ENCODE measurements at places on chromosomes 11 and 22.

GRCh38 chr11:129141748-129142523 lies 50.2 kb downstream of the ARHGAP32 start:
- DNase-seq: no peak

DNA sequence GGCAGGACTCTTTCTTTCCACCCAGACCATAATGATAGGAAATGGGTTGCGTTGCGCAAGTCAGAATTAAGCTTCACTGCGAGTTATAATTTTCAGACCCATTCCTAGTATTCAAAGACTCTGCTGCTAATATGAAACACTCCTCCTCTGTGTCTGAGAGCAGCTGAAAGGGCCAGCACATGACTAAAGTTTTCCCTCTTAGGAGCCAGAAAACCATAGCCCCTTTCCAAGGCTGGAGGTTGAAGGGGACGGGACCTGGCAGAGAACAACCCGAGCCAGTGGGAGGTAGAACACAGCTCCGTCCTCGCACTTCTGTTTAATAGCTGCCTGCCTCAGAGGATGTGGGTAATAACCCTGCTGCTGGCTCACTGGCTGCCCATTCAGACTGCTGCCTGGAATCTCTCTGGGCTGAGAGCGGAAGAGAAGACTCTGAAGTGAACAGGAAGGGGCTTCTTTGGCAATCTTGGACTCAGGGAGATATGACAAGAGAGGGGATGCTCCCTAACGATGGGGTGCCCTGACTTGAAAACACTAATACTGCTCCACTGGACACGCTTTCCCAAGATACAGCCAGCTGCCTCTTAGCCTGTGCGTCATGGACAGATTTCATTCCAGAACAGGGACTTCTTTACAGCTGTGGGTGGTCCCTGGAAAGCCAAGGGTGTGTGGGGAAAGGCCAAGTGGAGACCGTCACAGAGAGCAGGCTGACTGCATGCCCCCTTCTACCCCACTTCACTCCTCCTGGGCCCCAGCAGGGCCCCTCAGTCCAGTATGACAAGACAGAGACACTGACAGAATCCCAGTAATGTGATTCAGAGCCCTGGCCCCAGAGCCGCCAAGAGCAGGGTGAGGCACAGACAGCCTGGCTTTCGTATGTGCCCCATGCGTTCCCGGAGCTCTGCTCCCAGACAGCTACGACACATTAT lies 156.9 kb downstream of the FEZ1 start:
- no peak for DNase-seq

- DNase-seq: no peak
Measured at GRCh38 chr22:49705972-49706352, 121.7 kb downstream of the BRD1 start.

- DNase-seq: no peak
Measured at GRCh38 chr11:6468712-6469495, 4.8 kb downstream of the TRIM3 start.

- DNase-seq: no peak
Measured at GRCh38 chr11:75301601-75302345, 49.7 kb downstream of the ARRB1 start.

- DNase-seq: no peak
Measured at GRCh38 chr11:116776522-116776984, 3.8 kb upstream of the BUD13 start.

DNA sequence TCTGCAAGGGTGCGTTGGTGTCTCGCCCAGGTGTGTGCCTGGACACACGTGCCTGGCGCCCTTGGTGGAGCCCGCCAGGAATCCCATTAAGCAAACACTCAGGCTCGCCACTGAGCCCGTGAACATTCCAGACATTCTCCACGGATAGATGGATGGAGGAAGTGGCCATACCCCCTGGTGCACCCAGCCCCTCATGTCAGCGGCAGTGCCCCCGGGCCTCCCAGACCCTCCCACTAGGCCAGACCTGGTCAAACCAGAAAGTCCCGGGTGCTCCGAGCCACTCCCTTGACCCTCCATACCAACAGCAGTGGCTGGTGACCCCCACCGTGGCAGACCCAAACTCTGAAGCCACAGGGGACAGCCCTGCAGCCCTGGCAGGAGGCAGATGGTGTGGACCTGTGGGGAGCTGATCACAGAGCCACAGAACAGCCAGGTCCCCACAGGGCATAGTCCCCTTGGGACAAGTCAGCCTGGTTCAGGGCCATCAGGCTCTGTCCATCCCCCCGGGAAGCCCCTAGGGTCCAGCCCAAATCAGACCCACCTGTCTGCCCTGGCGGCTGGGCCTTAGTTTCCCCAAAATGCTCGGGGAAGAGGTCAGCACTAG lies 1.9 kb downstream of the EPS8L2 start:
- no peak for DNase-seq

Data from activated naive CD4-positive, alpha-beta T cell treated with Interleukin-2 at 50 U/mL for 16 hours (primary cell).